ENCODE measurements at places on chromosomes 2 and 18. TPM values are rescaled to one million over a fixed set of nuclear protein-coding genes. Genes with fewer than 3 reads are reported as not detected.

- no peak for DNase-seq
Observed at GRCh38 chr2:43977677-43978375, 18.0 kb downstream of the LRPPRC start.

- DNase-seq = no peak
Observed at GRCh38 chr2:150162241-150162942, 325.1 kb downstream of the RND3 start.

The DNER gene
- not detected for polyA plus RNA-seq

The MAPK4 gene
- not detected for polyA plus RNA-seq

- no peak for DNase-seq
Observed at GRCh38 chr2:10283106-10284062, 19.3 kb upstream of the HPCAL1 start.

GRCh38 chr2:162210385-162210784 lies 32.9 kb downstream of the FAP start:
- DNase-seq = no peak

DNA sequence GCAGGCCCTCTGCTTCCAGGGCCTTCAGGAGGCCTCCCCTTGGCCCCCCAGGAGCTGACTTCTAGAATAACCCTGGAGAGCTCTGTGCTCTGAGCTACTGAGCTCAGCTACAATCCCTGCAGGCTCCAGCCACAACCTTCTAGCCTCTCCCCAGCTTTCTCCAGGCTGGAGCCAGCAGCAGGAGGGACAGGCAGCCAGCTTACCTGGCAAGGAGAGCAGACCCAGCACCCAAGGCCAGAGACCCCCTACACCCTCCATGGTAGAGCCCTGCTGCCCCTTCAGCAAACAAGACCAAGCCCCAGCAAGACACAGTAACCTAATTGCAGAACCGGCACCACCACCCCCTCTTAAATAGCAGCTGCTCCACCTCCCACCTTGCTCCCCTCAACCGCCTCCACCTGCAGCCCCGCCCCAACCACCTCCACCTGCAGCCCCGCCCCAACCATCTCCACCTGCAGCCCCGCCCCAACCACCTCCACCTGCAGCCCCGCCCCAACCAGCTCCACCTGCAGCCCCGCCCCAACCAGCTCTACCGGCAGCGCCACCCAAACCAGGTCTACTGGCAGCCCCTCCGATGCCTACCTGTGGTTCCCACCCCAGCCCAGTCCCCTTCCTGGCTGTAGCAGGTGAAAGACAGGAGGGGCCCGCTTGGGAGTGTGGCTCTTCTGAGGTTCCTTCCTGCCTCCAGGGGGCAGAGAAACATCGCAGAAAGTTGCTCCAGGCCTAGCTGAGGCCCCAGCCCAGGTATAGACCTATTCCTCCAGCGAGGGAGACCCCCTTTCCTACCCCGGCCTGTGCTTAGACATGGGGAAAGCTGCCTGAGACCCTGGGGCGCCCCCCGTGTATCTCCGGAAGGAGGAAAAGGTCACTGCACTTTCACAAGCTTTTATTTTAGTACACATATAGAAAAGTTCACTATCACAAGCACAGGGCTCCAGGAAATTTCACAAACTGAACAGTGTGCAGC lies at the start of gene ASTL:
Gene ASTL (minus strand): TSS at position 324 of the 967 bp plus-strand sequence. CDS start 66 bp downstream, at position 258.
- peak; percentile 81 for DNase-seq

GRCh38 chr2:202700075-202700901 lies 65.5 kb downstream of the FAM117B start:
- peak; percentile 33 for DNase-seq

DNA sequence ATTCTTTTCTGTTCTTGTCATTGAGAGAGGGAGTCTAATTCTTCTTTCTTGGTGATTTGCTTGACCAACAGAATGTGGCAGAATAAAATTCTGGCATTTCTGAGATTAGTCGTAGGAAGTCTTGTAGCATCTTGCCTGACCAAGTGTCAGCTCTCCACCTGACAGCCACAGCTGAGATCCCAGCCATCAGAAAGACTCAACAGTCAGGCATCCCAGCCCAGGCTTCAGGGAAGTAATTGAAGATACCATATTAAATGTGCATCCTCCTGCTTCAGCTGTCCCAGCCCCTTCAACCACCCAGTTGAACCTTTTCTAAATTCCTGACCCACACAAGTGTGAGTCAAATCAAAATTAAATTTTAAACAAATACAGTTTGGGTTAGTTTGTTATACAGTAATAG lies 208.3 kb downstream of the PIK3C3 start:
- no peak for DNase-seq

GRCh38 chr2:197086500-197086899 lies 160.0 kb upstream of the PGAP1 start:
- peak; percentile 79 for DNase-seq

DNA sequence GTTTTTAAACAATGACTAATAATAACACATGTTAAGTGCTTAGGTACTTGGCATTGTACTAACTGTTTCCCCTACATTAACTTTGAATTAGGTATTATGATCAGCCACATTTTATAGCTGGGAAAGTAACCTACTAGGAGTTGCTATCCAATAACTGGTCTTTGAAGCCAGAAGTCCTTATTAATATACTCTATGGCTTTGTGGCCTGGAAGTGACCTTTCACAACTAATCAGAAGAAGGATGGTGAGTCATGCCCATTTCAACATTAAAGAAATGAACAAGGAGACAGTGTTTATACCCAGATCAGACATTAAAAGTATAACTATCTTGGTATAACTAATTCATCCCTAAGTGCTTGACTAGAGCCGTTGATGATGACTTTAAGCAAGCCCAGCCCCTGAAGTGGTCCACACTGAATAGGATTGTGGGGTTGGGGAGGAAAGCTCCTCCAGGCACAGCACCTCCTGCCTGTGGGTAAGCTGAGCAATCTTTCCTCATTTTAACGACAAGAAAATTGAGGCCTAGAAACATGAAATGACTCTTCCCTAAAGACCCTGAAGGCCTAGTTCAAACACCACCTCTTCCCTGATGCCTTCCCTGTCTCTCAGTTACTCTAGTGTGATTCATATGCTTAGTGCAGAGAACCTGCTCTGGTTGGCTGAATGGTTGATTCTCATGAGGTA lies 71.6 kb upstream of the RFX8 start:
- DNase-seq = no peak

The STK16 gene
- 60.1 TPM for polyA plus RNA-seq

The TMEM163 gene
- 0.65 TPM for polyA plus RNA-seq

The SERPINB7 gene
- not detected for polyA plus RNA-seq
